ENCODE measurements at places on chromosomes 16 and 17.

DNA sequence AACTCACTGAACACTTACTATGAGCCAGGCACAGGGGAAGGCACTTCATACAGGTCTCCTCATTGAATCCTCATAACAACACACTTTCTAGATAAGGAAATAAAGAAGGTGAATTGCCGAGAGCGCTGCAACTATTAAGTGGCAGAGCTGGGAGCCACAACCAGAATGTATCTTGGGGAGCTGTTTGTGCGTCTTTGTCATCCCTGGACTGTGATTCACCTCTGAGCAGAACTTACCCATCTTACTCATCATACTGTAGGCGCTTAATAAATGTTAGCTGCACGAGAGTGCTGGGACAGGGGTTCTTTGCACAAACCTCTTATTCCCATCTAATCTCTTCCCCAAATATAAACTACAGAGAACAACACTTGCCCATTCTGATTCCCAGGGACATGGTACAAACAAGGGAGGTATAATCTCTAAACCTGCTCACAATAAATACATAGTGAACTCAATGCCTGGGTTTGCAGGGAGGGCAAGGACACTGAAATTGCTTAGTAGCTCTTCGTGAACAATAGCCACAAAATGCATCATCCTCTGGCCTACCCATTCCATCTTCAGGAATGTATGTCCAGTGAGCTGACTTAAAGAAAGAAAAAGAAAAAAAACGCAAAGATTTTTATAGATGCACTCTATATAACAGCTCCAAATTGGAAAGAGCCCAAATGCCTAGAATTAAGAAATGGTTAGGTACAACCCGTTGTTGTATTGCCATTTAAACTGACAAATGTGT, 43.0 kb downstream of the MYO18A start:
- H3K27ac ChIP-seq, result no peak overlapping the region
- H3K27me3 ChIP-seq, result no peaks in the 10 kb centered on the region
- H3K4me3 ChIP-seq, result peak overlapping the region; percentile 81
- peaks cover 10% of the 10 kb centered on the region for H3K36me3 ChIP-seq

GRCh38 chr17:3848229-3848835, 2.3 kb upstream of the NCBP3 start:
- H3K36me3 ChIP-seq, result no peaks in the 10 kb centered on the region
- peaks cover 17% of the 10 kb centered on the region for H3K4me1 ChIP-seq
- DNase-seq, result no peak
- H3K27ac ChIP-seq, result no peak overlapping the region

GRCh38 chr16:46783800-46784199, 35.7 kb upstream of the MYLK3 start:
- 0 out of 2 replicates have a peak overlapping the region, but pooled peaks have one; percentile 9 for H3K27ac ChIP-seq
- no peaks in the 10 kb centered on the region for H3K36me3 ChIP-seq
- no peak overlapping the region for H3K4me3 ChIP-seq
- no peak for DNase-seq
- H3K4me1 ChIP-seq, result peaks cover 46% of the 10 kb centered on the region
- no peaks in the 10 kb centered on the region for H3K27me3 ChIP-seq

DNA sequence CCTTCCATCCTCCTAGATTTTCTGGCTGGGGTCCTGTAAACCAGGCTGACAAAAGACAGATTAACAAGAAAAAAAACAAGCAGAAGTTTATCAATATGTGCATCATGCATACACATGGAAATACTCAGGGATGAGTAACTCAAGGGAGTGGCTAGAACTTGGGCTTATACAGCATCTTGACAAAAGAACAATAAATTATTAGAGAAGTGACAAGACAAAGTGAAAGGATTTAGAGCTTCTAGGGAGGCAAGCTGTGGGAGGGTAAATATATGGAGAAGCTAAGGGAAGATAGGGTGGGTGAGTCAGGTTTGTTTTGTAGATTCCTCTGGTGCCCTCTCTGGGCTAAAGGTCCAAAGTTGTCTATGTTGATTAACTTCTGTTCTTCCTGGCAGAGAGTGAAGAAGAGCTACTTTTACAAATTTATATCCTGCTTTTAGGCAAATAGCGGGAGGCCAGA, 48.0 kb upstream of the NDRG4 start:
- H3K27me3 ChIP-seq, result no peaks in the 10 kb centered on the region
- no peaks in the 10 kb centered on the region for H3K36me3 ChIP-seq
- no peak overlapping the region for H3K4me3 ChIP-seq
- DNase-seq, result no peak

GRCh38 chr17:80220736-80221215, 549 bp downstream of the SLC26A11 start:
- H3K36me3 ChIP-seq, result peaks cover 5% of the 10 kb centered on the region
- no peaks in the 10 kb centered on the region for H3K27me3 ChIP-seq
- H3K27ac ChIP-seq, result no peak overlapping the region
- peak overlapping the region; percentile 94 for H3K4me3 ChIP-seq
- peaks cover 4% of the 10 kb centered on the region for H3K4me1 ChIP-seq
- DNase-seq, result no peak

- no peak for DNase-seq
- H3K27ac ChIP-seq, result no peak overlapping the region
- no peaks in the 10 kb centered on the region for H3K36me3 ChIP-seq
- no peaks in the 10 kb centered on the region for H3K4me1 ChIP-seq
- H3K27me3 ChIP-seq, result no peaks in the 10 kb centered on the region
Observed at GRCh38 chr17:31702041-31702440, 157.0 kb downstream of the COPRS start.

- H3K36me3 ChIP-seq, result peaks cover 15% of the 10 kb centered on the region
- H3K27me3 ChIP-seq, result no peaks in the 10 kb centered on the region
- H3K27ac ChIP-seq, result no peak overlapping the region
Observed at GRCh38 chr17:8476741-8477140, 41.1 kb downstream of the NDEL1 start.

- no peaks in the 10 kb centered on the region for H3K27me3 ChIP-seq
- no peak overlapping the region for H3K4me3 ChIP-seq
Observed at GRCh38 chr17:44905006-44906000, 6.1 kb upstream of the EFTUD2 start.

GRCh38 chr16:526181-527014, 1.1 kb upstream of the CAPN15 start:
- H3K36me3 ChIP-seq, result no peaks in the 10 kb centered on the region
- H3K4me1 ChIP-seq, result peaks cover 29% of the 10 kb centered on the region
- H3K27ac ChIP-seq, result peak overlapping the region; percentile 91
- peak overlapping the region; percentile 98 for H3K4me3 ChIP-seq
- DNase-seq, result no peak

GRCh38 chr17:80668375-80669148, 123.9 kb downstream of the RPTOR start:
- H3K4me1 ChIP-seq, result peaks cover 21% of the 10 kb centered on the region
- H3K27me3 ChIP-seq, result no peaks in the 10 kb centered on the region
- H3K4me3 ChIP-seq, result no peak overlapping the region
- no peaks in the 10 kb centered on the region for H3K36me3 ChIP-seq

DNA sequence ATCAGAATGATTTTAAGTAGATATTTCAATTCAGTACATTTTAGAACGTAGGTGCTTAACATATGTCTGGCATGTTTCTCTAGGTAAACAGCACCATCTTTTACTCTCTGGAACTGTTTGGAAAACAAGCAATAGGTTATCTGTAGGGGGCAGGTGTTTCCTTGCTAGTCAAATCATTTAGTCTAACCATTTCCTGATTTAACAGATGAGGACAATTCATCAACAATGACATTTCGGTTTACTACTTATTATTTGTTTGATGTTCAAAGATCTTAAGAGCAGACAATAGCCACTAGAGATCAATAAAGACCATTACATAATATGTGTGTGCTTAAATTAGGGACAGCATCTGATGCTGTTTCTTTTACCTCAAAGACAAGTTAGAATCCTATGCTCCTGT, 173.1 kb downstream of the CEP112 start:
- no peak overlapping the region for H3K27ac ChIP-seq
- DNase-seq, result no peak
- no peaks in the 10 kb centered on the region for H3K36me3 ChIP-seq
- H3K4me1 ChIP-seq, result no peaks in the 10 kb centered on the region
- no peaks in the 10 kb centered on the region for H3K27me3 ChIP-seq

DNA sequence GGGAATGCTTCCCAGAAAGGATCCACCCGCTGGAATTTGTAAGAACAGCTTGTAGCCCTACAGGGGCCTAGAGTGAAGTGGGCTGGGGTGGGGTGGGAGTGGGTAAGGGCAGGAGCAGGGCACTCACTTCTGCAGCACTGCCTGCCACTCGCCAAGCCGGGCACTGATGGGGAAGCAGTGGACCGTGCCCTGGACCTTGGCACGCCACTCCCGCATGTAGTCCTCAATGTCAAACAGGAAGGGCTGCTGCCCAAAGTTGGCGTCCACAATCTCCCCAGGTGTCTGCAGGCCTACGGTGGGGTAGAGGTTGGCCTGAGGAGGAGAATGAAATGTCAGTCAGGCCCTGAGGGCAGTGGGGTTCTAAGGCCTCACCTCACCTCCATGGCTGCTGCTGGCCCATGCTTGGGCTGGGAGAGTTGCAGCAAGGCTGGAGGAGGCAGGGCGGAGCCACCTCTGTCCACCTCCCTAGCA, 15.7 kb upstream of the GFOD2 start:
- peaks cover 16% of the 10 kb centered on the region for H3K36me3 ChIP-seq
- no peak overlapping the region for H3K4me3 ChIP-seq
- no peaks in the 10 kb centered on the region for H3K27me3 ChIP-seq

- H3K4me1 ChIP-seq, result no peaks in the 10 kb centered on the region
- H3K4me3 ChIP-seq, result no peak overlapping the region
- no peak for DNase-seq
Observed at GRCh38 chr17:30273373-30273772, 18.4 kb downstream of the BLMH start.

GRCh38 chr17:38600416-38600815, 5.3 kb downstream of the SRCIN1 start:
- H3K27ac ChIP-seq, result no peak overlapping the region
- H3K27me3 ChIP-seq, result no peaks in the 10 kb centered on the region
- DNase-seq, result no peak
- H3K4me3 ChIP-seq, result no peak overlapping the region
- H3K4me1 ChIP-seq, result peaks cover 16% of the 10 kb centered on the region
- no peaks in the 10 kb centered on the region for H3K36me3 ChIP-seq

All from GM12878 (cell line).